ENCODE measurements at places on chromosomes 11 and 22. TPM values are rescaled to one million over a fixed set of nuclear protein-coding genes. Genes with fewer than 3 reads are reported as not detected.

- DNase-seq, result no peak
Observed at GRCh38 chr11:99693941-99694492, 673.3 kb downstream of the CNTN5 start.

- no peak for DNase-seq
Observed at GRCh38 chr22:46175631-46176030, 25.3 kb downstream of the PPARA start.

DNA sequence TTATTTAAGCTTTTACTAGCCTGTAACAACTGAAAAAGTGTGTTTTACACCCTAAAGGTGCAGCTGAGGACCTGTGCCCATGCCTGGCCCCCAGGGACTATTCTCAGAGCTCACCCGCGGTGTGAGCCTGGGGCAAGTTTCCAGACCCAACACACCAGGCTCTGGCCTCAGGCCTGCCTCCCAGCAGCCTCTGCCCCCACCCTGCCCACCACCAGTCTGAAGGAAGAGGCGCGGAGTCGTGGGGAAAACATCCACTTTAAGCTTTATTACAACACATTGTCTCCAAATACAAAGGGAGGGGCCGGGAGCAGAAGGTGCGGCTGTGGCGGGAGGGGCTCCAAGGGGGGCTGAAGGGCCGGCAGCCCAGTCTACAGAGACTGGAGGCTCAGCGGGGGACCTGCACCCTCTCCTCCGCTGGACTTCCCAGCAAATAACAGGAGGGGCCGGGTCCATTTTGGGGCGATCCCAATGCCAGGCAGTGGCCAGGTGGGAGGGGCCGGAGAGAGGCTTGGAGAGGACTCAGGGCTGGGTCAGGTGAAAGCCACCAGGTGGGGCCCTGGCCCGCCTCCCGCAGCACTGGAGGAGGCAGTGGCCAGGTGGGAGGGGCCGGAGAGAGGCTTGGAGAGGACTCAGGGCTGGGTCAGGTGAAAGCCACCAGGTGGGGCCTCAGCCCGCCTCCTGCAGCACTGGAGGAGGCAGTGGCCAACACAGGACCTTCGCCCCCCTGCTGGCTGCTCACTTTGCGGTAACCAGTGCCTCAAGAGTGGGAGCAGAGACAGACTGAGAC, 18.1 kb downstream of the DUSP8 start:
- DNase-seq, result no peak

DNA sequence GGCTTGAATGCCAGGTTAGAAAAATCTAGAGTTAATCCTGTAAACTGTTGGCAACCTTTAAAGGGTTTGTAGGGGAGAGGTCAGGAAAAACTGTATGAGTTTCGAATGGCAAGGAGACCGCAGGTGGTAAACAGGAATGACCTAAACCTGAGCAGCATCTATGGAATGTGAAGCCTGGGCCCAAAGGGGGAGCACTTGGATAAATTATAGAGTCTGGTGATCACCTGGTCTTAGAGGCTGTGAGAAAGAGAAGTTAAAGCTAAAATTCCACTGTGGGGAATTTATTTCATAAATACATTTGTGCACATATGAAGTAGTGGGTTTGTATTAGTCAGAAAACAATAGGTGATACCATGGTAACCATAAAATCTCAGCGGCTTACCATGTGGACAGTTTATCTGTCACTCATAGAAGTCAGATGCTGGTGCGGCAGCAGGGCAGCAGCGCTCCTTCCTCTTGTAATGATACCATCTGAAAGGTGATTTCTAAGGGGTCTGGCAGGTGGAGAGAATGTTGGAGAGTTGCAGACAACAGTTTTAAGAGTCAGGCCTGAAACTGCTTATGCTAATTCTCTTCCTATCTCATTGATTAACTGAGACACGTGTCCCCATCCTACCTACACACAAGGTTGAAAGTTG, 1104.4 kb upstream of the CCDC90B start:
- no peak for DNase-seq

ADM2 gene
- 0.26 TPM for polyA plus RNA-seq

- no peak for DNase-seq
Observed at GRCh38 chr11:44057340-44057739, 8.7 kb upstream of the ACCS start.

NXPE2 gene
- polyA plus RNA-seq, result 0.10 TPM

- DNase-seq, result no peak
Observed at GRCh38 chr22:49274754-49275380, 552.8 kb downstream of the BRD1 start.

LRRC56 gene
- polyA plus RNA-seq, result 9.1 TPM

DNA sequence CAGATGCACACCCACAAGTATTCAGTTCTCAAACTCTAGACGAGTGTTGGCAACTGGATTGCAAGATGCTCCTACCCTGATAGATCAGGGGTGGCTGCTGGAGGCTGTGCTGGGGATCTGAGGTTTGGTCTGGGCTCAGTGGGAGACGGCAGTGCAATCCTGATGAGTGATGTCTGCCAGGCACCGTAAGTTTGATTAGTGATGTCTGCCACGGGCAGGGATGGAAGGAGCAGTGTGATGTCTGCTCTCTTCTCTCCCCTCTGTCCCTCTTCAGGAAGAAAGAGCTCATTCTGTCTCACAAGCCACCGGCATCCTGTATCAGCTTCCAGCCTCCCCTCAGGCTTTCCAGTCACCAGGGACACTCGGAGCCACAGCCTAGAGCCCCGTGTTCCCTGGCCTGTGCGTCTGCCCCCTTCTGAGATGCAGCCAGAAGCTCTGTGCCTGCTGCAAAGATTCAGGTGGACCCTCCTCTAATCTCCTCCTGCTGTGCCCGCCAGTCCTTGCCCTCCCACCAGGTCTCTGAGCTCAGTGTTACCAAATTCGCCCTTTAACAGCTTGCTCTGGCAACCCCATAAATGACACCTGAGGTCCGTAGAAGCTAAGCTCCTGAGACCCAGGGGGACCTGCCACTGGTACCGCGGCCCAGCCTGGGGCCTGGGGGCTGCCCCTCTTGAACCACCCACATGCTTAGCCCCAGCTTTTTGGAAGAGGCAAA, 19.9 kb downstream of the TP53I11 start:
- no peak for DNase-seq

GRCh38 chr11:76783896-76784813, 999 bp downstream of the TSKU start:
- peak; percentile 45 for DNase-seq

DNA sequence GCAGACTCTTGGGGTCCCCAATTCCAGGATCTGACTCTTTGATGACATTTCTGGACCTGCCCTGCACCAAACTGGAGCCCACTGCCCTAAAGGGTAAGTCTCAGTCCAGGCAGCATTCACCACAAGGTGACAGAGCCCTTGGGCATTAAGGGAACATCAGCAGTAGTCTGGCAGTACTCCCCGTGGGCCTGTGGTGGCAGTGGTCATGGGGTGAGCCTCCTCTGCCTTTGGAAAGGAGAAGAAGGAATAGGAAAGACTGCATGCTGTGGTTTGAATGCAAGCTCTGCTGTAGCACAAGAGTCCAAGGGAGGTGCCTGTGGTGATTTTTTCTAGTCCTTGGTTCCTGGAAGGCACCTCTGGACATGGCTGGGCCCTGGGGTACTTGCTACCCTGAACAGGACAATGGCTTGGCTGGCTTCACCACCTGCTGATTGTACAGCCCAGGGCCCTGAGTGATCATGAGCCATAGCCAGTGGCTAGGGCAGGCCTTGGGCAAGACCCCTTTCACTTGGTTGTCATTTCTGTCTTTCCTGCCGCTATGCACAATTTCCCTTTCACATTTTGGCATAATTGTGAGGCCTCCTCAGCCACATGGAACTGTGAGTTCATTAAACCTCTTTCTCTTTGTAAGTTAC, 160.7 kb upstream of the GRIA4 start:
- no peak for DNase-seq

SEZ6L gene
- polyA plus RNA-seq, result 0.31 TPM

- DNase-seq, result peak; percentile 11
Observed at GRCh38 chr11:38842991-38843390, 2245.0 kb upstream of the RAG2 start.

SLC35F2 gene
- 4.5 TPM for polyA plus RNA-seq

DNA sequence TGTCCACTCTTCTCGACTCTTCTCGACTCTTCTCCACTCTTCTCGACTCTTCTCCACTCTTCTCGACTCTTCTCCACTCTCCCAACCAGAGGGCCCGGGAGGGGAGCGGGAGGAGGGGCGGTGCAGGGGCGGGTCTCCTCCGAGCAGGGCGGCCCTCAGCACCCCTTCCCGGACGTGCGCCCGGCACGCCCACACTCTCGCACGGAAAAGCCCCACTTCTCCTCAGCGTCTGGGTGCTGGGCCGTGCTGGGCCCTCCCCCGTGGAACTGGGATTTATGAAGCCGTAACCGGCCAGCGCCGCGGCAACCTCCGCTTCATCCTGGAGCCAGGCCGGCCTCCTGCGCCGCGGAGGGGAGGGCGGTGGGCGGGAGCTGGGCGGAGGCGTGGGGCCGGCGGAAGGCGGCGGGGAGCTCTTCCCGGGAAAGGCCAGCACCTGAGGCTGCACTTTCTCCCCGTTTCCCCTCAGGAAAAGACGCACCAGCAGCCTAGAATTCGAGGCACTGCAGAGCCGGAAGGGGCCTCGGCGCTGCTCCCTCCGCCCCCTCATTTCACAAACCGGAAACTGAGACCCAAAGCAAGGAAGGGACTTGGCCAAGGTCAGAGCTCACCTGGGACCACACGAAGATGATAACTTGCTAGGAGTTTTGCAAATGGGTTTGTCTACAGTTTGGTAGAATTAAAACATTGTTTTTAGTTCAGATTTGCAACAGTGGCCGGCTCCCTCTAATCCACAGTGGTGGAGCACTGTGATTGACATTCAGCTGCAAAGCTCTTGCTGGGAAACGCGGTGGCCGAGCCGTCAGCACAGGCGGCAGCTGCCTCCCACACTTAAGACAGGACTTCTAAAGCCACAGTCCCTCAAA, 31.6 kb upstream of the JAM3 start:
- peak; percentile 92 for DNase-seq

DNA sequence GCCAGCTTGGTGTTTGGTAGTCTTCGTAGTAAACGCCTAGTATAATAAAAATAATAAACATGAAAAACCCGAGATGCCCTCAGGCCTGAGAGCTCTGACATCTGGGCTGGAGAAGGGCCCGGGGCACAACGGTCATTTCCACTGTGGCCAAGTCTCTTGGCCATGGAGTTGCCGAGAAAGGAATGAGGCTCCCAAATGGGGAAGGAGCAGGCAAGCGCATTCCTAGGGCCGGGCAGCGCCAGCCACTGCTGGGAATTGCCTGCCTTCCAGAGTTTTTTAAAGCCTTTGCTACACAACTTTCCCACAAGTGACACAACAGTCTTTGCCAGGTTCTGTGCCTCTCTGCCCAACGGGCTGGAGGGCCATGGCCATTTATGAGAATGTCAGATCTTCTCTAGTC, 103.4 kb downstream of the NAV2 start:
- no peak for DNase-seq

DNA sequence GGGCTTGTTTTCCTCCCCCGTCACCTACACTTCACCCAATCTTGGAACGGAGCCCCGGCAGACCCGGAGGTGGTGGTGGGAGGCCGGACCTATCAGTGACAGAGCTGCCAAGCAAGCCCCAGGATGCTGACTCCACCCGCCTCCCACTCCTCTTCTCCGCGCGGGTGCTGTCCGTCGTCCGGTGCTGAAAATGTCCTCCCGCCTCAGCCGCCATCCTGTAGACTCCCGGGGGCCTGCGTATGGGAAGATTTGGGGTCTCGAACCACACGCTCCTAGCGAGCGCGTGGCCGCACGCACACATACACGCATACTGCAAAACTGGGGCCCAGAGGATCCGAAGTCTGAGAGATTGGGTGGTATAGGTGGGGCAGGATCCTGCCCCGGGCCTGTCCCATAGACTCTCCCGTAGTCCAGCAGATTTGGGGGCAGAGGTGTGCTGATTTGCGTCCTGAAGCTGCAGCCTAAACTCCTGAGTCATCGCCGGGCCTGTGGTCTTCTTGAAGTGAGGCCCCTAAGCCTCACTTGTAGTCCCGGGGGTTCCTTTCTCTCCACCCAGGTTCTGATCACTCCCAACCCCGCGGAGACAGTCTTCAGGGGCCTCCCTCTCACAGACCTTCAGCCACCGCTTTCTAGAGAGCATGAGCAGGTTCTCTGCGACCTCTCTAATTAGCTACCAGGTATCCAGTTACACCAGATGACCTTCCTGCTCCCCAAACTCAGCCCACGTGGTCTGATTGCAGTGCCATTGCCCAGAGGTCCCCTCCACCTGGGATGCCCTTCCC, 796 bp upstream of the YIF1A start:
- DNase-seq, result peak; percentile 82

GRCh38 chr11:36356201-36356600, 60.1 kb downstream of the PRR5L start:
- no peak for DNase-seq

DNA sequence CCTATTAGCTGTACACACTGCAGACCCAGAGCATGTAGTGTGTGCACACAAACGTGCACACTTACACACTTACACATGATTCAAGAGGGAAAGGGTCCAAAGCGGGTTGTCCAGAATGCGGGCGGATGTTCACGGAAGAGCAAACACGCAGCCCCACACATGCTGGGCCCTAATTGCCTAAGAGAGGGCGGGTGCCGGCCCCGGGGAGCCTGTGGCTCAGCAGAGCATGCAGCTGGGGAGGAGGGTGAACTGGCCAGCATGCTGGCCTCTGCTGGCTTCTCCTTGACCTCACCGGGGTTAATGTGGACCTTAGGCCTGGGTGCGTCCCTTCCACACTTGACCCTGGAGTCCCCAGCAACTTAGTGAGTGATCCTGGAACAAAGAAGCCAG, 816.3 kb downstream of the BRD1 start:
- no peak for DNase-seq

TRIM34 gene
- polyA plus RNA-seq, result 4.1 TPM

SCGB1C1 gene
- not detected for polyA plus RNA-seq

DNA sequence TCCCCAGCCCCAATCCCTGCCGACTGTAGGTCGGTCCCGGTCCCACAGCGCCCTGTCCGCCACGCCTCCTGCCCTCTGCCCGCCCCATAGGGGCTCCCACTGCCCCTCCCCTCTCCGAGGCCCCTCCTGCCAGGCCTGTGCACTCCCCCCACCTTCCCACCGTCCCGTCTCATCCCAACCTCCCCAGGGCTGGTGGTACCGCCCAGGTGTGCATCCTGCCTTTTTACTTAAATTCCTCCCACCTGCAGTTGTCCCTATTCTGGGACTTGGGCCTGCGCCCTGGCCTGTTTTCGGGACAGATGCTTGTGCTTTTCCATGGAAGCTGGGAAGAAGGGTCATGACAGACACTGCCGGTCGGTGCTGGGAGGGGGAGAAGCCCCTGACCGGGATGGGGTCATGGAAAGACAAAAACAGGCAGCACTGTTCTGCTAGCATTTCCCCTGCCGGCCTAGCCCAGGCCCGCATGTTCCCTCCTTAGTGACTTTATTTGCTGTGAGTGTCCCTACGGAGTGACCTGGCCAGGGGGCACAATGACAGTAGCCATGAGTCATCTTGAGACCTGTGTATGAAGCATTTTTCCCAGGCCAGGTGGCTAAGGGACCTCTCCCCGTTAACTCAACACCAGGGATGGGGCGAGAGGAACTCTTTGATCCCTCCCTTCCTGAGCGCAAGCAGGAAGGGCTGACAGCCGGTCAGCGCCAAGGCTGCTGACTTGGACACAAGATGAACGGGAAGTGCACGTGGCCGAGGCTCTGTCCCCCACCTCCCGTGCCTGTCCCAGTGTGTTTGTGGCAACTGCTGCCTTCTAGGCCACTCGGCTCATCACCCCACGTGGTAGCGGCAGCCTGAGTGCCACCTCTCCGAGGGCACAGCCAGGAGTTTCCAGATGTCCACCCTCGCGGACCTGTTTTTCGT, 7.1 kb downstream of the TBX1 start:
- DNase-seq, result peak; percentile 40
